Keratinocyte (primary cell): ENCODE measurements at places on chromosomes 7 and 10.
A peak's percentile ranks its signal among the peaks of the same experiment; 100 is the strongest.

GRCh38 chr10:123557366-123558108, 108.6 kb upstream of the GPR26 start:
- H3K36me3 ChIP-seq = no peaks in the 10 kb centered on the region
- no peak for DNase-seq
- H3K27ac ChIP-seq = no peak overlapping the region
- no peaks in the 10 kb centered on the region for H3K4me1 ChIP-seq
- H3K27me3 ChIP-seq = no peaks in the 10 kb centered on the region

- no peak overlapping the region for H3K4me3 ChIP-seq
- H3K36me3 ChIP-seq = no peaks in the 10 kb centered on the region
- H3K27ac ChIP-seq = no peak overlapping the region
- DNase-seq = no peak
Measured at GRCh38 chr10:86377797-86378146, 11.2 kb upstream of the GRID1 start.

GRCh38 chr7:159169391-159169790, 24.7 kb upstream of the VIPR2 start:
- DNase-seq = no peak
- no peak overlapping the region for H3K27ac ChIP-seq
- no peaks in the 10 kb centered on the region for H3K27me3 ChIP-seq
- no peaks in the 10 kb centered on the region for H3K36me3 ChIP-seq

DNA sequence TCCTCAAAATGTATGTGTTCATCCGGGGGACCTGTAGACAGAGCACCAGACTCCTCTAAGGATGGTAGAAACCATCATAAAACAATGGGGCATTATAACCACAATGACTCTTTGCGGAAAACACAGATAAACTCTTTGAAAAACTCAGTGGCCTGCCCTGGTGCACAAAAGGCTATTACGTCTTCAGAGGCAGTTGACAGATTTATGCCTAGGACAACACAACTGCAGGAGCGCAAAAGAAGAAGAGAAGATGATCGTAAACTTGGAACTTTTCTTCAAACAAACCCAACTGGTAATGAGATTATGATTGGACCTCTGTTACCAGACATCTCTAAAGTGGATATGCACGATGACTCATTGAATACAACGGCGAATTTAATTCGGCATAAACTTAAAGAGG, 6.0 kb downstream of the RBM48 start:
- no peak overlapping the region for H3K27ac ChIP-seq
- no peaks in the 10 kb centered on the region for H3K27me3 ChIP-seq
- H3K4me3 ChIP-seq = no peak overlapping the region

DNA sequence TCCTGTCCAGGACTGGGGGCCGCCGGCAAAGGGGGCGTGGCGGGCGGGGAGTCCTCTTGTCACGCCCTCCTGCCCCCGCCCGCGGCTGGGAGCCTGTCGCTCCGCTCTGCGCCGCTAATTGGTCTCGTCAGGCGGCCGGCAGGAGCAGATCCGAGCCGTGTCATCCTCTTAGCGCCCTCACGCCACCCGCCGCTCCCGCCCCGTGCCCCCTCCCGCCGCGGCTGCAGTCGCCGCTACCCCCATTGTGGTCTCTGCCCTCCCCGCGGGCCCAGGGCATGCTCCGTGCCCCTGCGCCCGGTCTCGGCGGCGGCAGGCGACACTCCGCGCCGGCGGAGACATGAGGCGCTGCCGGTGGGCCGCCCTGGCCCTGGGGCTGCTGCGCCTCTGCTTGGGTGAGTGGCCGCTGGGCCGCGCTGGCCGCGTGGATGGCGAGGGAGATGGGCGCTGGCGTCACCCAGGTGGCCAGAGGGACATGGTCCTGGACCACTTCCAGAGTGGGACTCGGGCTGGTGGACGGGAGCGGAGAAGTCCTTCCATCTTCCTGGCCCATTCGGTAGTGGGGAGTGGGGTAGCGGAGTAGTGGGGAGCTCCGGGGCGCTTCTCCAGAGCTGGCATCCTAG, at the start of gene CDHR1:
TSS of gene CDHR1 (plus strand) at position 114 of the 620 bp plus-strand sequence. CDS start at position 338, 224 bp downstream.
- H3K27me3 ChIP-seq = peaks cover 52% of the 10 kb centered on the region
- no peaks in the 10 kb centered on the region for H3K36me3 ChIP-seq
- DNase-seq = no peak
- no peak within 1 kb of the TSS for H3K27ac ChIP-seq
- peak within 1 kb of the TSS; percentile 28 for H3K4me3 ChIP-seq

DNA sequence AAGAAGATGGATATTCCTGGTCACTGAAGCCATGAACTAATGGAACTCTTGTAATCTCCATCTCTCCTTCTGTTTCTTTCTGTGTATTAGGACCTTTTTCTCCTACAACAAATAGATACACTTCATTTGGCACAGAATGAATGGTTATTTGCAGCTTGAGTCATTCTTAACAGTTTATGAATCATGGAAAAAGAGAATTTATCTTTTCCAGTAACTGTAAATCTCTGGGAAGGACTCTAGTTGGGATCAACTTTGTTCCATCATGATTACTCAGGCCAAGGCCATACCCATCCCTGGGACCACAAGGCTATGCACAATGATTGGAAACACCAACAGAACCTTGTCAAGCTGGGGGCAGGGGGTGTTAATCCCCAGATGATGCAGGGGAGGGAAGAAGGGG, 36.1 kb upstream of the MDFIC start:
- no peak overlapping the region for H3K4me3 ChIP-seq
- peaks cover 21% of the 10 kb centered on the region for H3K4me1 ChIP-seq
- no peak overlapping the region for H3K27ac ChIP-seq

GRCh38 chr10:30354669-30355068, 5.6 kb upstream of the MTPAP start:
- peaks cover 8% of the 10 kb centered on the region for H3K27me3 ChIP-seq
- H3K36me3 ChIP-seq = no peaks in the 10 kb centered on the region
- no peak overlapping the region for H3K27ac ChIP-seq
- no peaks in the 10 kb centered on the region for H3K4me1 ChIP-seq
- DNase-seq = no peak
- no peak overlapping the region for H3K4me3 ChIP-seq

DNA sequence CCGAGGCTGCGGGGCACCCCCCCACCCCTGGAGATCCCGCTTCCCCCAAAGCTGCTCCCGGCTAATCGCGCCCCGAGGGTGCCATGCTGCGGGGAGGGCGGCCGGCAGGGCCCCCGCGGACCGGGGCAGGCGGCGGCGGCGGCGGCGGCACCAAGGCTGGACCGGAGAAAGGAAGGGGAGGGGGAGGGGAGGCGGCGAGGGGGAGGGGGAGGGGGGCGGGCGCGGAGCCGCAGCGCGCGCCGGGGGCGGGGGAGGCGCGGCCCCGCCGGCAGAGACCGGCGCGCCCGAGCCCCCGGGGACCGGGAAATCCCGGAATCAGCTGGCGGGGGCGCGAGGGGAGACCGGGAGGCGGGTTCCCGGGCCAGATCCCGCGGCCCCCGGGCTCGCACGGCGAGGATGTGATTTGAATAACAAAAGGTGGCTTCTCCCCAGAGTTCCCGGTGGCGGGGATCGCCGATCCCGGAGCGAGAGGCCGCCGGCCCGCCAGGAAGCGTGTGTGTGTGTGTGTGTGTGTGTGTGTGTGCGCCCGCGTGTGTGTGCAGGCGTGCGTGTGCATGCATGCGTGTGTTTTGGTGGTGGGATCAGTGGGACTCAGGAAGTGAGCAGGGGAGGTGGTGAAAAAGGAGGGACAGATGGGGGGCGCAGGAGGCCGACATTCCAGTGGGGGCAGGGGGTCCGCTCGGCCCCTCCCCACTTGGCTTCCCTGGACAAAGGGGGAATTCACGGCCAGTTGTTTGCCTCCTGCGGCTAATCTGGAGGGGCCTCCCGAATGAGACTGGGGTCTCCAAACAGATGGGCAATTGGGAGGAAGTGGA, 99.5 kb downstream of the HIP1 start:
- no peaks in the 10 kb centered on the region for H3K36me3 ChIP-seq
- H3K4me3 ChIP-seq = peak overlapping the region; percentile 45
- H3K27me3 ChIP-seq = no peaks in the 10 kb centered on the region
- H3K4me1 ChIP-seq = peaks cover 6% of the 10 kb centered on the region

DNA sequence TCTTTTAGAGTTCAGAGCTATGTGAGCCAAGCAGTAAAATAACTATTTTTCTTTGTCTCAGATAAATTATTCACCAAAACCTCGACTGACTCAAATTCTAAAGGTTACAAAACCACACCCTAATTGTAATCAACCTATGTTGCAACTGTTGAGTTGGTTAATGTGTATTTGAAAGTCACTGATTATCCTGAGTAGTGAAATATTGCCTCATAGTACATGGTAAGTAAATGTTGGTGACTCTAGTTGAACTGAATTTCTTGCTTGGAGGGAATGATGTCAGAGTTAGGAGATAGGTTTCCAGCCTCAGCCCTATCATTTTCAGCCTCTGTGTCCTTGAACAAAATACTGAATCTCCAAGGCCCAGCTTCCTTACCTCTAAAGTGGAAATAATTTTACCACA, 3.0 kb upstream of the CYP2C18 start:
- H3K4me1 ChIP-seq = no peaks in the 10 kb centered on the region
- H3K27ac ChIP-seq = no peak overlapping the region
- DNase-seq = no peak
- no peaks in the 10 kb centered on the region for H3K27me3 ChIP-seq
- no peaks in the 10 kb centered on the region for H3K36me3 ChIP-seq

DNA sequence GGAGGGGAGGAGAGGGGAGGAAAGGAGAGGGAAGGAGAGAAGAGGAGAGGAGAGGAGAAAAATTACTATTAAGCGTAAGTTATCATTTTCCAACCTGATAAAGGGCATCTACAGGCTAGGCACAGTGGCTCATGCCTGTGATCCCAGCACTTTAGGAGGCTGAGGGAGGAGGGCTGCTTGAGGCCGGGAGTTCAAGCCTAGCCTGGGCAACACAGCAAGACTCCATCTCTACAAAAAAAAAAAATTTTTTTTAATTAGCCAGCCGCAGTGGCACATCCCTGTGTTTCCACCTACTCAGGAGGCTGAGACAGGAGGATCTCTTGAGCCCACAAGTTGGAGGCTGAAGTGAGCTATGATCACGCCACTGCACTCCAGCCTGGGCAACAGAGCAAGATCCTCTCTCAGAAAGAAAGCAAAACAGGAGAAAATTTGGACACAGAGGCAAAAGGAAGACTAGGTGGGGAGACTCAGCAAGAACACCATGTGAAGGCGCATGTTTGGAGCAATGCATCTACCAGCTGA, 35.2 kb upstream of the GTF2I start:
- no peaks in the 10 kb centered on the region for H3K36me3 ChIP-seq
- no peak overlapping the region for H3K4me3 ChIP-seq
- no peak for DNase-seq
- H3K27me3 ChIP-seq = no peaks in the 10 kb centered on the region
- no peaks in the 10 kb centered on the region for H3K4me1 ChIP-seq

DNA sequence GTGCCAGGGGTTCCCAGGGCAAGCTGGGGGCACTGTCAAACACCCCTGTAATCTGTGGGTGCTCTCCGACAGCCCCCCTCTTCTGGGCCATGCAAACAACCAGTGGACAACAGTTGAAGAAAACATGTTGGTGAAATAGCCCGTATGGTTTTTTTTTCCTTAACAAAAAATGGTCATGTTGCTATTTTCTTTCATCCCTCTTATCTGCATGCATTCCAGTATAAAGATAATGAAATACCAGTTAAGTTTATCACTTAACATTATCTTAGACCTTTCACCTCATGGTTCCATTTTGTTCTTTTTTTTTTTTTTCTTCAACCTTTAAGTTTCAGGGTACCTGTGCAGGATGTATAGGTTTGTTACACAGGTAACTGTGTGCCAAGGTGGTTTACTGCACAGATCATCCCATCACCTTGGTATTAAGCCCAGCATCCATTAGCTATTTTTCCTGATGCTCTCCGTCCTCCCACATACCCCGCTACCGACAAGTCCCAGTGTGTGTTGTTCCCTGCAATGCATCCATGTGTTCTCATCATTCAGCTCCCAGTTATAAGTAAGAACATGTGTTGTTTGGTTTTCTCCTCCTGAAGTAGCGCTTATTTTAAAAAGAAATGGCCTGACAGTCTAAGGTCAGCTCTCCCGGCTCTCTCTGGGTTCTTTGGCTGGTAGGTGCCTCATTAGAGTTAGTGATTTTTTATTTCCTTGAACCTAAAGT, 110.1 kb downstream of the NRP1 start:
- no peaks in the 10 kb centered on the region for H3K4me1 ChIP-seq
- no peak for DNase-seq

DNA sequence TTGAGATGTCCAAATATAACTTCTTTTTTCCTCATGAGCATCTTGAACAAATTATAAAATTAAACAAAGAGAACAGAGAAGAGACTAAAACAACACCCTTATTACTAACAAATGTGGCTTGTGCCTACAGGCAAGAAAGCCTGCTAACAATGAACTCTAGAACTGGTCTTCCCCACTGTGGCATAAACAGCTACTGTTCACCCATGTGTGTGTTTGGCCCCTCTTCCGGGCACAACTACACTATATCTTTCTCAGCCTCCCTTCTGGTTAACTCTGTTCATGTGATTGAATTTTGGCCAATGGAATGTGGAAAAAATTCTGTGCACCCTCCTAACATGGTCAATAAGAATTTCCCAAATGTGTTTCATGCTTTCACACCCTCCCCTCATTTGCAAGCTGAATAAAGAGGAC, 117.0 kb downstream of the KBTBD2 start:
- H3K4me3 ChIP-seq = no peak overlapping the region
- no peak overlapping the region for H3K27ac ChIP-seq
- DNase-seq = no peak
- H3K4me1 ChIP-seq = no peaks in the 10 kb centered on the region
- H3K36me3 ChIP-seq = no peaks in the 10 kb centered on the region
- no peaks in the 10 kb centered on the region for H3K27me3 ChIP-seq

- H3K27me3 ChIP-seq = no peaks in the 10 kb centered on the region
- no peaks in the 10 kb centered on the region for H3K4me1 ChIP-seq
- DNase-seq = no peak
- H3K36me3 ChIP-seq = no peaks in the 10 kb centered on the region
- no peak overlapping the region for H3K4me3 ChIP-seq
- H3K27ac ChIP-seq = no peak overlapping the region
Measured at GRCh38 chr7:55308186-55308929, 56.8 kb upstream of the LANCL2 start.

- no peaks in the 10 kb centered on the region for H3K4me1 ChIP-seq
- DNase-seq = no peak
- no peak overlapping the region for H3K4me3 ChIP-seq
- no peak overlapping the region for H3K27ac ChIP-seq
- H3K27me3 ChIP-seq = no peaks in the 10 kb centered on the region
- H3K36me3 ChIP-seq = no peaks in the 10 kb centered on the region
Measured at GRCh38 chr10:112615269-112615668, 168.3 kb downstream of the VTI1A start.

GRCh38 chr7:90229682-90230081, 15.3 kb upstream of the CFAP69 start:
- H3K4me3 ChIP-seq = no peak overlapping the region
- no peak overlapping the region for H3K27ac ChIP-seq
- H3K27me3 ChIP-seq = no peaks in the 10 kb centered on the region
- H3K36me3 ChIP-seq = no peaks in the 10 kb centered on the region
- DNase-seq = no peak

GRCh38 chr10:131703941-131704340, 196.9 kb upstream of the PPP2R2D start:
- no peak for DNase-seq
- H3K27ac ChIP-seq = no peak overlapping the region
- H3K27me3 ChIP-seq = no peaks in the 10 kb centered on the region
